ENCODE measurements at places on chromosomes 4 and X.
A peak's percentile ranks its signal among the peaks of the same experiment; 100 is the strongest.

- DNase-seq = no peak
Observed at GRCh38 chr4:157634057-157634456, 413.5 kb downstream of the GRIA2 start.

DNA sequence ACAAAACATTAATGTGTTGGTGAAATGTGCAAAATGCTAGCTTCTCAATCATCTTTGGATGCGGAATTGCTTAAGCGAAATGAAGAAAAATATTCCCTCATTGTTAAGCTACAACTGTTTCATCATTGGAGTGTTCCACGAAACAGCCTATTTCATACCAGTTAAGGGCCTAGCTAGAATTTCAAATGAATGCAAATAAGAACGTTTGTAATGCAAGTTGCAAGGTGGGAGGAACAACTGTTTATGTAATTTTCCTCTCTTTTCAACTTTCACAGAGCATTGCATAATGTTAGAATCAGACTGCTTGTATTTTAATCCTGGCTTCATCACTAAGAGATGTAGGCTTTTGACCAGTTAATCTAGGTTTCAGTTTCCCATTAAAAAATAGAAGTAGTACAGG, 480.1 kb downstream of the IL1RAPL1 start:
- no peak for DNase-seq

GRCh38 chrX:11257290-11257689, 35.9 kb upstream of the AMELX start:
- DNase-seq = no peak

DNA sequence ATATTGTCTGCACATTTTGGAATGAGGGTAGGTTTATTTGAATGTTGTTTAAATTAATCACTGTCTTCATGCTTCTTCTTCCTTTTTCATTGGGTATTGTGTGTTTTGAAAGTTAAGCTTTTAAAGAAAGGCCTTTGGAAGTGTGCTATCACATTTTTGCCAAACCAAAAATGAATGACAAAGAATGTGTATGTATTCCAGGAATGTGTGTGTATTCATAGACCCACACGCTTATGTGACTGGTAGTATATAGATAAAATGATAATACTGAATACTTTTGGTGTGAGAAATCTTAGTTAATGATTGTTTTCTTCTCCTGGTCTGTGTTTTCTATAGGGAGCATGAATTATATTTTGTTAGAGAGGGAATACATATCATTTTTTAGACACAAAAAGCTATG, 404.4 kb downstream of the TLL1 start:
- no peak for DNase-seq

GRCh38 chrX:103999234-103999633, 14.3 kb downstream of the H2BW1 start:
- no peak for DNase-seq

- no peak for DNase-seq
Observed at GRCh38 chrX:54994668-54995351, 822 bp upstream of the PFKFB1 start.

DNA sequence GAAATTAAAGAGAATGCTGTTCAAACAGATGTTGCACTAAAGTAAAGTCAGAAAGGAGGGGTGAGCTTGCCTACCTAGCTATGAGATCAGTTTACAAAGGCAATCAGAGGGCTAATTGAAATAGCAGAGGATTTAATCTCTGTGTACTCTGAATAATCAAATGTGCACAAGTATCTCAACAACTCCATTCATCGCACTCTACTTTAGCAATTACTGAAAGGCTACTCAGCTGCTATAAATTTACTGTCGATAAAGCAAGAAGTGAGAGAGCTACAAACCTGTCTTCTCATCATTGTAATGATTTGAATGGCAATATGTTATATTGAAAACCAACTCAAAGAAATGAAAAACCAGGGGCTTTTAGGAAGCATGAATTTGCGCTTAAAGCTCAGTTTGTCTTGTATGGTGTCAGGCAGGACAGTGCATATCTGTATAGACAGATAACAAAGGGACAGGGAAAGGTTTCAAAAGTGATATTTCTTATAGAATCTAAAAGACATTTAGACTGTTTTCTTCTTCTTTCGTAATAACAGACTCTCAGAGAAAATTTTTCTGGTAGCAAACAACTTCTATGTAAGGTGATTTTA, 34.8 kb downstream of the GC start:
- DNase-seq = no peak

GRCh38 chr4:55117511-55117910, 7.9 kb downstream of the KDR start:
- no peak for DNase-seq

DNA sequence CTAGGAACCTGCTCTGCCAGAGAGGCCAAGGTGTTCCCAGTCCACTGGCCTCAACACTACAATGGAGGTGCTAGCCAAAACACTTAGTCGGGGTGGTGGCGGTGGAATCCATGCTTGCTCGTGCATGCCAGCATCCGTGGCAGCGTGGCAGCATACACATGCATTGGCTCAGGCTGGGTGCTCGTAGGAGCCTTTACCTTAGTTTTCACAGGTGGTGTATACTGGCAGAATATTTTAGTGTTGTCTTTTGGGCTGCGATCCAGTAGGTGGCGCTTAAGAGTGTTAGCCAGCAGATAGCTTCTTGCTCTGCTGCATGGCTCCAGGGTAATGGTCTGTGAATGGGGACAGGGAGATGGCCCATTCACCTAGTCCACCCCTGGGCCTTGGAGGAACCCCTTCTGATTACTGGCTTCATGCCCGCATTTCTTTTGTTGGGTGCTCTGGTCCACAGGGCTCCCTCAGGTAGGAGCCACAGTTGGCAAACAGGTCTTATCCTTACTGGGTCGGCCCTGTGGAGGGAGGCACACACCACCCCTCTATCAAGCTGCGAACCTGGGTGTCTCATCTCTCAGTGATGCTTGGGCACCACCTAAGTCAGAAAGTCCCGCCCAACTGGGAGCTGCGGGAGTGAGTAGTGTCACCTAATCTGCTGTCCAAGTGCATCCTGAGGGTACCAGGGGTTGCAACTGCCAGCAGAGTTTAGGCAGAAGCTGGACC, 40.0 kb downstream of the RIPPLY1 start:
- DNase-seq = peak; percentile 0

GRCh38 chr4:23736466-23736865, 153.4 kb downstream of the PPARGC1A start:
- no peak for DNase-seq

- DNase-seq = no peak
Observed at GRCh38 chr4:110268790-110269189, 70.4 kb upstream of the ELOVL6 start.

DNA sequence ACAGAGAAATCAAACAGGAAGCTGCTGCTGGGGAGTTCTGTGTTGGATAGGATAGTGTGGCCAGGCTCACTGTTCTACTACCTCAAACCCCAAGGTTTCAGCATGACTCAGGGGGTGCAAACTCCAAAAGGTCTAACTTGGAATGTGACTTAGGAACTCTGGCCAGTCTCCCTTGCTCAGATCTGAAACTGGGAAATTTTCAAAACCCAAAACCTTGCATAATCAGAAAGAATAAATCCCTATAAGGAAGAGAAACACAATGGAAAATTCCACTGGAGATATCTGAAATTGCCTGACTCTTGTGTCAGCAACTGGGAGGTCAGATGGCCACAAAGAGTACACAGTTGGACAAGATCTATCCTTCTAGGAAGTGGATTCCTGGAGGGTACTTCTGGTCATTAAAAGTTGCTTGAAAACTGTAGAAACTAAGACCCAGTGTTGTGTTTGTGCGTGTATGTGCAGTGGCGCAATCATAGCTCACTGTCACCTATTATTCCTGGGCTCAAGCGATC, 58.0 kb downstream of the PPEF2 start:
- no peak for DNase-seq

DNA sequence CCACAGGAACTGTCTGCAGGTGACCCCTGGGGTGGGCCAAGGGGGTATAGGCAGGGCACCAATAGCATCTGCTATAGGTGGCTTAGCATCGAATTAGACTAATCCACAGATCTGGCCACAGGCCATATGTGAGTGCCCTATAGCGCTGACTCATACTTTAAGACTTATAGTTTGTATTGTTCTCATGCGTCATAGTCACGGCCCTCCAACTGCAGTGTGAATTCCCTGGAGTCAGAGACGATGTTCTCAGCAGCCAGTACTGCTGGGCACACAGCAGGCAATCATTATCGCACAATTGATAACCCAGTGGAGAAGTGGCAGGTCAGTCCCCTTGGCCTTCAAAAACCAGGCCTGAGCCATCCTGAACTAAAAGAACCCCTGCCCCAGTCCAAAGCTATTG, 58.1 kb downstream of the ADGRG2 start:
- DNase-seq = no peak

DNA sequence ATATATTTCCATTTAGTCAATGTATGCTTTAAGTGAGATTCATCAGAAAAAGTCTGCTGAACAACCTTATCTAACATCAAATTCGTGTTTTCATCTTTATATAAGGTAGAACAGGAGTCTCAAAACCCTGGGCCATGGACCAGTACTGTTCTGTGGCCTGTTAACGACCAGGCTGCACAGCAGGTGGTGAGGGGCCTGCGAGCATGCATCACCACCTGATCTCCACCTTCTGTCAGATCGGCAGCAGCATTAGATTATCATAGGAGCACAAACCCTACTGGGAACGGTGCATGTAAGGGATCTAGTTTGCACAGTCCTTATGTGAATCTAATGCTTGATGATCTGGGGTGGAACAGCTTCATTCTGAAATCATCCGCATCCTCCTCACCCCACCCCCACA, 3.2 kb downstream of the CTSO start:
- DNase-seq = no peak

DNA sequence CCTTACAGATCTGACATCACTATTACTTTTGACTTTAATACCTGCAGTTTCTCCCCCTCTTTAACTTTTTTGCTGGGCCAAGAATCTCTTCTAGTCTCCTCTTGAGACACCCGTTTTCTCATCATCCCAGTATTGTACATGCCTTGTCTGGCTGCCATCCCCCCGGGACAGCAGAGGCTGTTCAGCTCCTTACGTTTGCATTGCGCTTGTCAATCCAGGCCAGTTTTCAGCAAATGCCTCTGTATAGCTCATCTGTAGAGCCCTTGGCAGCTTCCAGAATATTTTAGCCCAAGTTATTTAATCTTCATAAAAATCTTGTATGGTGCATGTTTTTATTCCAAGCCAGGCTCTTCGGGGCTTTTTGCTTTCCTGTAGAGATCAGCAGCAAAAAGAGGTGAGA, 22.3 kb upstream of the HOPX start:
- no peak for DNase-seq

DNA sequence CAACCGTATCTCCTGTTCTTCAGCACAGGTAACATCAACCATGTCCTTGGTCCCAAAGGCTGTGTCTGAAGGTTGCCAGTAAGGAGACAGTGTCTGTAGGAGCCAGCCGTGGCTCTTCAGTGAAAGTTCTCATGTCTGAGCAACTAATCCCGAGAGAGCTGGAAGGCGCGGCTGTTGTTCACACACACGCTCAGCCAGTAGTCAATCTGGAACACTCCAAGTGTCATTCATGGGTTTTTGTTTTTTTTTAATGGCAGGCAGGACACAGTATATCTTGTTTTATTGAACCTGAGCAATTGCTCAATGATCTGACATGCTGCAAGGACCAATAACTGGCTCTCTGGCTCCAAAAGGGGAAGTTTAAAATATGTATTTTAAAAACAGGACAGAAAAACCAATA, 48.4 kb upstream of the MAP3K15 start:
- no peak for DNase-seq

DNA sequence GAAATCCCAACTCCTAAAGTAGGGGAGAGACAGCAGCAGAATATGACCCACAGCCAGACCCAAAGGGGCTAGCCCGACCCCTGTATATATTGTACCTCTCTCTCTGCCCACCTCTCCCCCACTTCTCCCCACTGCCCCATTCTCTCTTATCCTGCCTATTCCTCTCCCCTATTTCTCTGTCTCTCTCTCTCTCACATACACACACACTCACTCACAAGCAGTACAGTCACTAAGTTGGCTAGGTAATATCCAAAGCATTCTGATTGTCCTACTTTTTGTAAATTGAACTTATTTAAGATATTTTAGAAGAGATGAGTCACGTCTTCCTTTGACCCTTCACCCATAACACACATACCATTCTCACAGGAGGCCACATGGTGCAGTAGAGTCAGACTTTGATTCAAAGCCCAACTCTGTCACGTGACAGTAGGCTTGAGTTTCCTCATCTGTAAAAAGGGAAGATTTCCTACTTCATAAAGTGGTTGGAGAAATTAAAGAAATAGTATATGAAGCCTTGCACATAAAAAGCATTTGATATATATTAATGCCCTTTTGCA, 29.5 kb downstream of the SRPX2 start:
- DNase-seq = no peak

GRCh38 chr4:165433529-165433928, 54.7 kb downstream of the CPE start:
- no peak for DNase-seq

Data from urothelium cell line (cell line).